Heart right ventricle (tissue), 16 donors: ENCODE measurements at places on chromosomes 1 and 21. TPM values are rescaled to one million over a fixed set of nuclear protein-coding genes. Genes with fewer than 3 reads are reported as not detected.

DNA sequence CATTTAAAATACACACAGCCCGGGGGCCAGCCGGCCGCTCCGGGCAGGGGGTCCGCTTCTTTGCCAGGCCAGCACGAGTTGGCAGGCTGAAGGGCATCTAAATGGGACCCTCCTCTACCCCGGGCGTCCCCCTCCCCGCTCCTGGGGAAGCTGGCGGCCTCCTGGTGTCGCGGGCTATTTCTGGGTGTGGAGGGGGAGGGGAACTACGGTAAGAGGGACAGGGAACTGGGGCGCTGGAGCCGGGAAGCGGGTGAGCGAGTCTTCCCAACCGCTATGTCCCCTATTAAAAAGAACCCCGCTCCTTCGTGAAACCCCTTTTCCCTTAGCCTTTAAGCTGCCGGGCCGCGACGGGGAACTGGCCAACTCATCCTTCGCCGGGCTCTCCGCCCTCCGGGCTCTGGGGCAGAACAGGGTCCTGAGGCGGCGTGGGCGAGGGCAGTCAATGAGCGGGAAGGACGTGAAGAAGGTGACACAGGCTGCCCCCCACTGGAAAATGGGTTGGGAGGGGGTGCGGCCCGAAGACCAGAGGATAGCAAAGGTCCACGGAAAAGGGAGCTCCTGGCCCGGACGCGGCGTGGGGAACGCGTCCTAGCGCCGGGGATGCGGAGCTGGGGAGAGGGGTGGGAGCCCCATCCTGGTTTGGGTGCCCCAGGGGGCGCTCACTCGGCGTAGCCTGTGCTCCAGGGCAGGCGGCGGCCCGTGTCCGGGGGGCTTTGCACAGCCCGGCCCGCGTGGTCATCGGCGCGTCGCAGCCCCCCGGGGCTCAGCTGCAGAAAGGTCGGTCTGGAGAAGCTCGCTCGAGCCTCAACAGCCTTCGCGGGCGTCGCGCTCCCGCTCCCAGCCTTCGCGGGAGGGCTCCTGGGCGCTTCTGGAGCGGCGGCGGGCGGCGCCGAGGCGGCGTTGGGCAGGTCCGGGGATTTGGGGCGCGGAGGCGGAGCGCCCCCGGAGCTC lies 544 bp downstream of the PPM1J start:
- DNase-seq = peak; percentile 58

- no peak for DNase-seq
Measured at GRCh38 chr21:38784458-38785266, 21.1 kb upstream of the ETS2 start.

DNA sequence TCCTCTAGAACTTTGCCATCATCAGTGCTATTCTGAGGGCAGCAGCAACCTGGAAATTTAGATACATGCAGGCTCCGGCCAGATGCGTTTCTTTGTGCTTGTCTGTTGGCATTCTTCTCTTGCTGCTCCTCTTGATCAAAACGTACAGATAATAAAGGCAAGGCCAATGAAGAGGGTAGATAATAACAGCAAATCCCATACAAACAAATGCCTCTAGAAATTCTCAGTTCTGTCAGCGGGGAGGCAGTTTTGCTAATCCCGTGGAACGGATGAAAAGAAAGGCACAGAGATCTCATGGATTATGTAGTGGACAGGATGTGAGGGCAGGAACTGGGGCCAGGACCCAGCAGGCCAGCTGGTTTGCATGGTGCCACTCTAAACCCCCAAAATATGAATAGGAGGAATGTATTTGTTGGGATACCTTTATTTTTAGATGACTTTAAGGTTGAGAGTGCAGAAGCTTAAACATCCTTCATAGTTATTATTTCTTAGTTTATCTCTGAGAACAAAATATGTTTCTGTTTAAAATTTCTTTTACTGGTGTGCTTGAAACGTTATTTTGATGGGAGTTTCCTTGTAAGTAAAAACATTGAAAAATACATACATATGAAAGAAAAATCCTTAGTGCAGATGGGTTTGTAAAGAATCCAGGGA lies 1.5 kb downstream of the ITSN1 start:
- no peak for DNase-seq

The SLC9C2 gene
- 0.44 TPM for polyA plus RNA-seq

- no peak for DNase-seq
Measured at GRCh38 chr1:28037206-28037605, 51.2 kb downstream of the EYA3 start.

DNA sequence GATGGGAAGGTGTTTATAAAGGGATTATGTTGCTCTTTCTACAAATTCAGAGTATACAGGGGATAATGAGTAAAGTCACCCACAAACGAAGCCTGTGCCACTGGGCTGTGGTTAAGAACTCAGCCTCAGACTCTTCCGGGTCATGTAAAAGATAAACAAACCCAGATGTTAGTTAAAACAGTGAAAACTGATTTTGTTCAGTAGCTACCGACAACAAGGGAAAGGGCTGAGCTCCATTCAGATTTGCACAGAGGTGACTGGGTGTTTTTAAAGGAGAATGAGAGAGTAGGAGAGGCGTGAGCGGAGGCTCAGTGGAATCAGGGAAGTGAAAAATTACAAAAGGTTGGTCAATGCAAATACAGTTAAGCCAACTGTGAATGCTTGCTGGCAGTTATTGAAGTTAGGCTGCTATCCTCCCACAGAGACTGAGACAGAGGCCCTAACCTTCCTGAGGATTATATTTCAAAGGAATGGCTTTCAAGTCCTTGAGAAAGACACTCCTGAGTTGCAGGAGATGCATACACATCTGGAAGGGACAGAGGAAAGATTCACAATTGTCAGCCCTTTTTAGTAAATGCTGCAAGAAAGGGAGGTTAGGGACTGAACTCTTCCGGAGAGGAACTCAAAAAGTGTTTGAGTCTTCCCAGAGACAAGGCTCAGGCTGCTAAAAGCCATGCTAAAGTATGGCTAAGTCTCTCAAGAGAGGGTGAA lies 29.9 kb upstream of the SAMD13 start:
- no peak for DNase-seq

The CBS gene
- polyA plus RNA-seq = 4.3 TPM

- no peak for DNase-seq
Measured at GRCh38 chr1:246008363-246008831, 498.7 kb downstream of the SMYD3 start.

DNA sequence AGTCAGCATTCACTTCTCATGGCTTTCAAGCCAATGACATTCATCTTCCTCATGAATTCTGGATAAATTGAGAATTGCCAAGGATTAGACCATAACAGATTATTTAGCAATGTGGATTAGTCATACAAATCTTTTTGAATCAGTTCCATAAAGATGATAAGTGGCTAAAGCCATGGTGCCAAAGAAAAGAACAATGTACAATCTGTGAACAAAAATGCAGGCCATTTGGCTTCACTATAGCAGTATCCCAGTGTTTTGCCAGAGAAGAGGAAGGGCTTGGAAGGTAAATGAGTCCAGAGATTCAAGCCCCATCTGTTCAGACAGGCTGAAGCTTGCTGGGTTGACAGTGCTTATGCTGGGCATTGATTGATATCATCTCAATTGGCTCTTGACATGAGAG lies 376.4 kb upstream of the LRRC7 start:
- DNase-seq = no peak

- no peak for DNase-seq
Measured at GRCh38 chr1:87763483-87763882, 434.8 kb downstream of the LMO4 start.

GRCh38 chr21:27371975-27372331 lies 405.1 kb upstream of the ADAMTS5 start:
- DNase-seq = no peak

The CFHR1 gene
- not detected for polyA plus RNA-seq

DNA sequence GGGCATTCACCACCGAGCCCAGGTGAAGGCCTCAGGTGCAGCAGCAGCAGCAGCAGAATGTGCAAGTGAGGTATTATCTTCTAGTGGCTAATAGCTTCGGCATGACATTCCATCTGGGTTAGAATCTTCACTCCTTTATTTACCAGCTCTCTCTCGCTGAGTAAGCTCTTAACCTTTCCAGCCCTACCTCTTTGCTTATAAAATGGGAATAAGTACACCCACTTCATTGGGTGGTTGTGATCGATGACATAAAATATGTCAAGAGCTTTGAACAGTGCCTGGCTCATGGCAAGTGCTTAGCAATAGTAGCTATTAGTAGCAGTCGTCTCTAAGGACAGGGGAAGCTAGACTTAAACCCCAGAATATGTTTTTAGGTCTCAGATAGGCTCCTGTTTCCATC lies 149.5 kb downstream of the NOS1AP start:
- no peak for DNase-seq

The TEX38 gene
- polyA plus RNA-seq = not detected

The OR6N1 gene
- not detected for polyA plus RNA-seq

DNA sequence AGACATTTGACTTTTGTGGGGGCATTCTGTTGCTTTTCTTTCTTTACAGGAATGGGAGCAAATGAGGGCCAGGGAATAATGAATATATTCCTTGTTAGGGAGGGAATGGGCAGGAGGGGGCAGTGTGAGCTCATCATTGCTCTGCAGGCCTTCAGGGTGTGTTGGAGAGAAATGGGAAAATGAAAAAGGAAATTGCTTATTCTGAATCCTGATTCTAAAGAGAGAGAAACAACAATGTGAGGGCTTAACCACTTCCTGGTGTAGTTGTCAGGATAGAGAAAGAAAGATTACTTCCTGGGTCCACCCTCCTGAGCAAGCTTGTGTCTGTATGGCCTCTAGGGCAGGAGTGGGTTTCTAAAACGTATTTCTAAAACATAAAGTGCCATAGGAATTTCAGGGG lies 28.3 kb downstream of the VANGL2 start:
- DNase-seq = peak; percentile 50

DNA sequence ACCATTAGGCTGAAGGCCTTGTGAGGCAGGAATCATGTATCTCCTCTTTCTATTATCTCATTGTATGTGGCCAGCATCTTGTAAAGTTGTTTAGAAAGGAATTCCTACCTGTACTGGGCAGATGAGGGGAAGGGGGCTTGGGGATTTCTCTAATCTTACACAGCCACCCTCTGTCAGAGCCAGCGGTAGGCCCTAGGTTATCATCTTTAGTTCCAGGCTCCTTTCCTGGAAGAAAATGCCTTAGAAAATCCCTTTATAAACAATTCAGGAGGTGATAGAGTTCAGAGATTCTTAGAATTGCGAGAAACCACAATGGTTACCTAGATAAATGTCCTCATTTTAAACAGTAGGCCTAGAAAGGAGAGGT lies 35.2 kb downstream of the DPT start:
- DNase-seq = no peak

DNA sequence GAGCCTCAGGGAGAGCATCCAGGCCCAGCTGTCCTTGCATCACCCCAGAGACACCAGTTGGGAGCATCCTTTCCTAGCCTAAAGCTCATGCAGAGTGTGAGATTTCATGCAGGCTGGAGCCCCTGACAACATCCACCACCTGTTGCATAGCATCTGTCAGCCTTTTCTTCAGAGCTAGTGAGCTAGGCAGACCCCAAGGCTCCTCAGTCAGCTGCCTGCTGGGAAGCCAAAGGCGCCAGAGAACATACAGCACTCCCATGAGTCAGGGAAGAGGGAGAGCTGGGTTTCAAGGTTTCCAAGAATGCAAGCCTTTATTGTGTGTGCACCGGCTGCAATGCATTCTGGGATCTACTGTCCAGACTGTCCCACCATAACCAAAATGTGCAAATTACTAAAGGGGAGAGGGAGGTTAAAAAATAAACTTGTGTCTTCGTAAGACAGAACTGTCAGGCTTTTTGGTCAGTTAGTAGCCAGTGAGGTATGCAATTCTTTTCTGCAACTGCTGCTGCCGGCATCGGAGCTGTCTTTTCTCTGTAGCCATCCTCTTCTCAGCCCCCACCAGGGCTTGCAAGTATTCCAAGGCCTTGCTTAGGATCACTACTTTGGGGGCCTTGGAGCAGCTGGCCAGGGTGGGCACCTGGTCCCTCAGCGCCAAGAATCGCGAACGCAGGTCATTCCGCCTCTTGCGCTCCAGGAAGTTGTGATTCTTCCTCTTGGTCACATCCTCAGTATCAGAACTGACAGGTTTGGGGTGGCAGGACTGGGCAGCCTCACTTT lies 4.6 kb downstream of the MYCL start:
- no peak for DNase-seq

DNA sequence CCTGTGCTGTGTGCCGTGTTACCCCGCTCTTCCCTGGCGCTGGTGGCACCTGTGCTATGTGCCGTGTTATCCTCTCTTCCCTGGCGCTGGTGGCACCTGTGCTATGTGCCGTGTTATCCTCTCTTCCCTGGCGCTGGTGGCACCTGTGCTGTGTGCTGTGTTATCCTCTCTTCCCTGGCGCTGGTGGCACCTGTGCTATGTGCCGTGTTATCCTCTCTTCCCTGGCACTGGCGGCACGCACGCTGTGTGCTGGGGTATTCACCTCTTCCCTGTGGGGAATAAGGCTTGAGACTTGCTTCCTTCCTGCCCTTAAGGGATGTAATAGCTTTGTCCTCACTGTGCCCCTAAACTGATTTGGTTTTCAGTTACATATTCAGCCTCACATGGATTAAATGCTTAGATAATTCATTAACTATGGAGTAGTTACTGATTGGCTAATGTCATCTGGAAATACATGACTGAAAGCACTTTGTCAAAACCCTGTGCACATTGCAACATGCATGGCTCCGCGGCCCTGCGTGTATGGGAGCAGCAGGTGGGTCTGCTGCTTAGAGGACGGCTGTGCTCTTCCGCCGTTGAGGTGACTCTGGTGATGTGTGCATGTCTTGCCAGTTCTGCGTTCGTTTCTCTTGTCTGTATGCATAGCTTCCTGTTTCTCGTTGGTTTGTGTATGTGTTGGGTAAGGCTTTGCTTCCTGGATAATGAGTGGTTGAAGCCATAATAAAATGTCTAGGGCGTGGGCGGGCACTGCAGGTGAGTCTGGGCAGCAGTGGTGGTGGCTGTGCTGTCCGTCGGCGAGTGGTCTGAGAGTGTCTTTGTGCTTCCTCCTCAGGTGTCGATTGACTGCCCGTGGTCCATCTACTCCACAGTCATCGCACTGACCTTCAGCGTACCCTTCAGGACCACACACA lies 17.9 kb upstream of the PWP2 start:
- no peak for DNase-seq

DNA sequence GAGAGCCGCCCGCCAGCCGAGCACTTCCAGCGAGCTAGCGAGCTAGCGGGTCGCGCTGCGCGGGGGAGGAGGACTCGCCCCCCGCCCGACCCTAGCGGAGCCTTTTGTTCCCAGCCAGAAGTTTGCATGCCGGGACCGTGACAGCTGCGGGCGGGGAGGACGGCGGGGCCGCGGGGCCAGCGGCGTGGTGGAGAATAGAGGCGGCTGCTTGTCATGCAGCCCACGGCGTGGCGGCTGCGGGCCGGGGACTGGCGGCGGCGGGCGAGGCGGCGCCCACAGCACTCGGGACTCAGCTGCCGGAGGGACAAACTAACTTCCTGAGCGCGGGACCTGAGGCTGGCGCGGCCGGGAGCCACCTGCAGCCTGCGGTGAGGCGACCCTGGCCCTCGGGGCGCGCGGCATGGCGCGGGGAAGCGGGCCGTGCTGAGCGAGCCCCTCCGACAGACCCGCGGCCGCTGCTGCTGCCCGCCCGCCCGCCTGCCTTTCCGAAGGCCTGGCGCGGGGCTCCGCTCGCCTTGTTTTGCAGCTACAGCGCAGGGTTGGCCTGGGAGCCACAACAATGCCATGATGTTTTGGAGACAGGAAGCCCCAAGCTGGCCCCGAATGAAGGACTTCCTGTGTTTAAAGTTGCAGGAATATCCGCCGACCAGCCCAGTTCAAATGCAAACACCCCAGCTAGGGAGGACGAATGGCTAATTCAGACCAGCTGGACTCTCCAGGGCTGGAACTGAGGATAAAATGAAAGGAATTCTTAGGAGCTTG lies 82.2 kb upstream of the BMP8A start:
- DNase-seq = peak; percentile 70

The HSPA13 gene
- 11.8 TPM for polyA plus RNA-seq

The NPR1 gene
- 29.0 TPM for polyA plus RNA-seq
